ENCODE measurements at places on chromosomes 11 and 22.
A peak's percentile ranks its signal among the peaks of the same experiment; 100 is the strongest.

GRCh38 chr22:47836957-47837356 lies 1074.5 kb downstream of the TBC1D22A start:
- DNase-seq = no peak

GRCh38 chr11:96306600-96306932 lies 36.4 kb downstream of the MAML2 start:
- DNase-seq = no peak

GRCh38 chr11:114166897-114167323 lies 107.4 kb downstream of the ZBTB16 start:
- peak; percentile 34 for DNase-seq

- DNase-seq = no peak
These were observed 278.8 kb downstream of the TMEM135 start for GRCh38 chr11:87316491-87316890.

GRCh38 chr11:67409261-67409666 lies 5.4 kb downstream of the TBC1D10C start:
- DNase-seq = peak; percentile 90

GRCh38 chr11:118924591-118925585 lies 838 bp downstream of the BCL9L start:
- peak; percentile 71 for DNase-seq

DNA sequence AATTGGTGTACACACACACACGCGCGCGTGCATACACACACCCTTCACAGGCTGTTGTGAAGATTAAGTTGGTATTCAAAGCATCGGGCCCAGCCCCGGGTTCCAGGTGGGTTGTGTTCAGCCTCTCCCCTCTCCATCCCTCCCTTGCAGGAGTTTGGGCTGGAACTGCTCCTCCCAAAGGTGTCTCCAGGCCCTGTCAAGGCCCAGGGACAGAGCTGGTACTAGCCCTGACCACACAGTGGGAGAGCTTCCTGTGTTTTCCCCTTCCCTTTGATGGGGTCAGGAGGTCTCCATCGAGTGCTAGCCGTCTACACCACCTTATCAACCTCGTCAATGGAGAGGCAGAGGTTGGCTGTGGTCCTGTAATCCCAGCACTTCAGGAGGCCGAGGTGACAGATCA lies 36.5 kb upstream of the CSNK1E start:
- no peak for DNase-seq

- DNase-seq = no peak
These were observed 10.8 kb downstream of the DRD2 start for GRCh38 chr11:113464416-113464815.

- DNase-seq = peak; percentile 64
These were observed 637 bp downstream of the DRD2 start for GRCh38 chr11:113474362-113475159.

DNA sequence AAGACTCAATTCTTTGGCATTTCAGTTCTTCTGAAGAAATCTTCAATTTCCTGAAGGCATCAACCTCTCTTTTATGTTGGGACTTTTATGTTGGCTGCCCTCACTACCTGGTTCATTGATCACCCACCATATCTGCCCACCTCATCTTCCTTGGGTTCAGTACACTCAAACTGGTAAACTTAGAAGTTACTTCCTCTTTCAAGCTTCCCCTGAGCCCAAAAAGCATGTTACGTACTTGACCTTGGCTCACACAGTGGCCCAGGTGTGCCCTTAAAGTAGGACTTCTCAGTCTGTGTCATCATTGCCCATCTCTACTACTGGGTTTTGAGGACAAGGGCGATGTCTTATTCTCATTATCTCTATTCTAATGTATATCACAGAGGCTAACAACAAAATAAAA lies 86.1 kb downstream of the GRIA4 start:
- DNase-seq = no peak

DNA sequence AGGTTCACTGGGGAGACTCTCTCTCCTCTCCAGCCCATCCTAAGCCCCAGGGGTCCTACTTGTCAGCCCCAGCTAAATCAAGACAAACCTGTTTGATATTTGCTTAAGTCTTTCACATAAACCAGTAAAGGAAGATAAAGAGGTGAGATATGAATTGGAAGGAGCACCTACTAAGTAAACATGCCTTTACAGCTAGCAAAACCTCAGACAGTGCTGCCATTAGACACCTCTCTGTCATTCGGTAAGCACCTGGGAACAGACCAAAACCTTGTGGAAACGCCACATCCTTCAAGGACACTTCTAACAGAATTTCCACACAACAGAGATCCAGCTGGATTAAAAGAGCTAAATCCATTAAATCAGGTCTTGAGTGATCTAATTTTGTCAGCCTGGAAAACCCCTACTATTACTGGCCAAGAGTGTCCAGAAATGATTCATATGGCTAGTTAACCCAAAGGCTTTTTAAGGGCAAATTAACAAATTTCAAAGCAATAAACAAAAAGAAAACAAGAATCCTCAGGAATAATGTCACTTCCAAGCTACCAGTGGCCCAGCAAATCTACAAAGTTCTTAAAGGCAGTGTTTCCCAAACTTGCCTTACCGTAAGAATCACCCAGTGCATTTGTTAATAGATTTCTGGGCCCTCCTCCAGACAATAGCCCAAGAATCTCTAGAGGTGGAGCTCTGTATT lies 2.4 kb downstream of the VPS37C start:
- DNase-seq = no peak

- DNase-seq = no peak
These were observed 57.9 kb downstream of the NOX4 start for GRCh38 chr11:89433278-89433677.

- no peak for DNase-seq
These were observed 708.1 kb downstream of the BRD1 start for GRCh38 chr22:49119551-49119952.

GRCh38 chr11:114244726-114245394 lies 51.3 kb upstream of the NNMT start:
- DNase-seq = no peak

DNA sequence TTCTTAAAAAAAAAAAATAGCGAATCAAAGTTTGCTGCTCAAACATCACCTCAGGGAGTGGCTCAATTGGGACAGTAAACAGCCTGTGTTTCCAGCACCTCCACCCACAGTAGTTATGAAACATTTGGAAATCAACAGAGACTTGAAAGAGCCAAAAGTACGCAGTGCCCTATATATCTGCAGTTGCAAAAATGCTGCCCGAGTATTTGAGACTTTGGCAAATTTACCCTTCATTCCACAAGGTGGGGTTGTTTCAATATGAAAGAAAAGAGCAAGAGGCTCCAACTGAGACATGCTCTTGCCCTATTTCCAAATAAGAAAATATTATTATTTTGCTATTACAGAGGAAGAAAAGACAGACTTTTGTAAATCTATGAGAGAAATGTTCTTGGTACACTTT lies 851.1 kb upstream of the RAG2 start:
- DNase-seq = peak; percentile 2

- DNase-seq = peak; percentile 47
These were observed 131.2 kb downstream of the BUD13 start for GRCh38 chr11:116641561-116642045.

- no peak for DNase-seq
These were observed 2.4 kb downstream of the PIM3 start for GRCh38 chr22:49962751-49963646.

- DNase-seq = no peak
These were observed 60.9 kb upstream of the EIF3D start for GRCh38 chr22:36589856-36590255.

- no peak for DNase-seq
These were observed 1293.4 kb downstream of the TBC1D22A start for GRCh38 chr22:48055827-48056226.

- no peak for DNase-seq
These were observed 590 bp downstream of the ATG13 start for GRCh38 chr11:46617972-46618314.

DNA sequence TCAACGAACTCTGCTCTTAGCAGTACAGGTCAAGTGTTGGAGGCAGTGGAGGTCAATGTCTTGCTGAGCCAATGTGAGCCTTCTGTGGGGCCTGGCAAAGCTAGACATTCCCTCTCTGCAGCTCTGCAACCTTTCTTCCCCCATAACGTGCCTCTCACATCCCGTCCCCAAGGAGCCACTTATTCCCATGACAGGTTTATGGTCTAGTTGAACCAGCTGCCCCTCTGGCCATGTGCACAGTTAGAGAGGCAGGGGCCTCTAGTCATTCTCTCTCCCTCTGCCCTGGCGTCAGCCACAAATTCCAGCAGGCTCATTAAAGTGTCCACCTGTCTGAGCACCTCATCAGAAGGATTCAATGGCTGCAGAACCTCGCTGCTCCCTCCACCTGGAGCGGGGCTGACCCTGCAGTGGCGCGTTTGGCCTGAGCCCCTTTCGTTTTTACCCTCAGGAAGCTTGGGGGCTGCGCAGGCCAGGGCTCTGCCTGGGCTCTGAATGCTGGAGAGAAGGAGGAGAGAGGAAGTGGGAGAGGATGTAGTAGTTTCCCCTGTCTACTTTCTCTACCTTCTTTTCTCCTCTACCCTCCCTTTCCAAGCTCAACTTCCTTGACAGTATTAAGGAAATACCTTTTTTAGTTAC lies 302.1 kb upstream of the B3GAT1 start:
- no peak for DNase-seq

- DNase-seq = no peak
These were observed 378.9 kb upstream of the ANO3 start for GRCh38 chr11:25953006-25953405.

GRCh38 chr11:115317277-115318185 lies 186.7 kb downstream of the CADM1 start:
- DNase-seq = no peak

- DNase-seq = no peak
These were observed 80.4 kb upstream of the KCNQ1OT1 start for GRCh38 chr11:2779981-2780849.

DNA sequence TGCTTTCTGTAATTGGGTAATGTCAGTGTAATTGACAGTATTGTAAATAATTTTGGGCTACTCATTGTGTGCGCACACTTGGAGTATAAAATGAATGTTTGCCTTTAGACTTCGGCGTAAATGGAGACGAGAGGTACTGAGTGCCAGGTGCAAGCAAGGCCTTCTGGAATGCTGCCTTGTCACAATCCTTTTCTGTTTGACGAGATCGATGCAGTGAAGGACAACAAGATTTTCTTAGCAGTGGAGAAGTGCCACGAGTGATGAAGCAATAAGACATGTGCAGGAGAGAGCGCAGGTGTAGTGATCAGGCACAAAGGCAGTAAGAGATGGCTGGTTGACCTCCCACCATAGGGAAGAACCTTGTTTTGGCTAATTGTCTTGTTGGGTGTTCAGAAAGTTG lies 67.5 kb downstream of the DDX10 start:
- DNase-seq = no peak

GRCh38 chr11:43925063-43925931 lies 17.1 kb upstream of the C11orf96 start:
- no peak for DNase-seq
